ENCODE measurements at places on chromosomes 16 and 17.

DNA sequence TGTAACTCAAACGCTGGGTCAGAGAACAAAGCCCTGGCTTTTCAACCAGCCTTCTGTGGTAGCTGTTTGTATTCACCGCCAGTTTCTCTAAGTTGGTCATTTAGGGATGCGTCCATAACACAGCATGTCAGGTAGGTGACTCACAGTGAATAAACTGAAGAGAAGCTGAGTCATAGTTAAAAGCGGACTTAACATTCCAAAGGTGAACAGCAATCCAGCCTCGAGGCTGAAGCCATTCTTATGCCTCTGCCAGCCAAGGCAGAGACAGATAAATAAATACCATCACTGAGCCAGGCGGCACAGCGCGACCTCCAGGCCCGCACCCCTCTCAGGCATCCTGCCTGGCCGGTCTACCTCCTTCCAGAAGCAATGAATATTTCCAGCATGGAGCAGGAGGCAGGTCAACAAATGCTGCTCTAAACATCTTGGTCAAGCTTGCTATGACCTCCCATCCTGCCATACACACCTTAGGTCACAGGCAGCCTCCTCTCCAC is 12.4 kb upstream of the CACNG4 start:
- peak; percentile 85 for DNase-seq

DNA sequence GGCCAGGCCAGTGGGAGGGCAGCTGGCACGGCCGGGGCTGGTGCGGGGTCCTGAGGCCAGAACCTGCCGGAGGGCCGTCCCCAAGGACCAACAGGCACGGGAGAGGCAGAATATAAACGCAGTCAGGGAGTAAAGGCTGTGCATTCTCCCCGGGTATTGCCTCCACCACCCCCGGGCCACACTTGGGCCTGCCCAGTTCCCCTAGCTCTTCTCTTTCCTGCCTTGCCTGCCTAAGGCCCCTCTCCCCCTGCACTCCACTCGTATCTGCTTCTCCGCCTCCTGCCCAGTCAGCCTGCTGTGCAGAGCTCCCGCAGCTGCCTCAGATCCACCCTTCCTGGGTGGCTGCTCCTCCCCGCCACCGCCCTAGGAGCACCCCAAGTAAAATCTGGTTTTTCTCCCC is 5.0 kb upstream of the RPH3AL start:
- no peak for DNase-seq

GRCh38 chr17:7233701-7234082 is 625 bp downstream of the DVL2 start:
- DNase-seq: no peak

GRCh38 chr17:67696347-67696746 is 21.4 kb upstream of the NOL11 start:
- DNase-seq: peak; percentile 2

GRCh38 chr17:37368577-37368976 is 7.2 kb upstream of the C17orf78 start:
- DNase-seq: peak; percentile 16

DNA sequence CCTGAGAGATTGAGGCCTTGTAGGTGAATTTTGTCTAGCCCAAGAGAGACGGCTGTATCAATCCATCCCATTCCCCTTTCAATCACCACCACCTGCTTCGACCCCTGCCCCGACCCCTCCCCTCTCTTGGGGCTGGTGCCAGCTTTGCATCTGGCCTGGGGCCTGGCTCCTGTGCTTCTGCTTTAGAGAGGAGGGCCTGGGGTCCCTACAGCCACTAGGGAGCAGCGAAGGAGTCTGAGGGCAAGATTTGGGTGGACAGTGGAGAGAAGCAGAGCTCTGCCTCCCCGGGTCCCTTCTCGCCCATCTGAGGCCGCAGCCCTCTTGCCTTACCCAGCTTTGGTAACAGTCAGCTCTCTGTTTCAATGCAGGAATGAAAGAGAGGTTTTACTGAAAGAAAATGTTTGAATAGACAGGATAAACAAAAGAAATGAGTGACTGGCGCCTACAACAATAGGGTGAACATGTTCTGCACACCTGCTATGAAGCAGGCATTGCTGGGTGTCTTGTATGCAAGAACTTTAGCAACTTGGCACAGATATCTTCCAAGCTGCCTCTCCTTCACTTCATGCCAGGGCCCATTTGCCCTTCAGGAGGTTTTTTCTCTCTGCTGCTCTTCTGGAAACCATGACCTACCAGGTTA is 57.4 kb downstream of the SLC47A1 start:
- DNase-seq: no peak

GRCh38 chr16:61590577-61590976 is 445.7 kb downstream of the CDH8 start:
- no peak for DNase-seq

- peak; percentile 34 for DNase-seq
These were observed 5.2 kb downstream of the CISD3 start for GRCh38 chr17:38735161-38735997.

GRCh38 chr16:15509051-15509592 is 74.7 kb downstream of the BMERB1 start:
- DNase-seq: peak; percentile 49

GRCh38 chr16:88667461-88667860 is 4.6 kb upstream of the MVD start:
- no peak for DNase-seq

- DNase-seq: no peak
These were observed 2.4 kb downstream of the PRPSAP2 start for GRCh38 chr17:18860161-18860972.

GRCh38 chr17:77959126-77959925 is 823 bp downstream of the TNRC6C start:
- no peak for DNase-seq

DNA sequence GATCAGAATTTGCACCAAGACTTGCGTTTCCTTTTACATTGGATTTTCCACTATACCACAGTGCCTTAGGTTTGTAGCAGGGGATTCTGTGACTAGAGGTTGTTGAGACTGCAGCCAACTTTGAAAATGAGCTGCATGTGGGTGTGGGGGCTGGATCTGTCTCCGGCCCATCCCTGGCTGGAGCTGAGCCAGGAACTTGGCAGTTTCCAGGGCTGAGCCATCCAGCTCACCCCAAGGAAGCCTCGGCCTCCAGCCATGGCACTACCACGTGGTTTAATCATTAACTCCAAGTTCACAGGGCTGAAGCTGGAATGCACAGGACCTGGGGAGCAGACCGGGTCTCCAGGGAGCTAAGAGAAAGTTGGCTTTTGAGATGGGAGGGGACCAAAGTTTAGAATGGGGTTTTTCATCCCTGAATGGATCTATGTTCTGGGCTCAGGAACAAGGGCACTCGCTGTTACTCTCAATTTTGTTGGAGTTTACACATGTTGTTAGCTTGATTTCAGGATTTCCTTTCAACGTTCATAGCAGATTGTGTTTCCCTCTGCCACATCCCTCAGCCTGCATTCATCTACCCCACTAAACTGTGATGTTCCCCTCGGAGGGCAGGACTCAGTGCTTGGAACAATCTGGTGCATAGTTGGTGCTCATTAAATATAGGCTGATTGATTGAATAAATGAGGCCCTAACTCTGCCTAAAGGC is 42.3 kb upstream of the HNF1B start:
- peak; percentile 50 for DNase-seq

DNA sequence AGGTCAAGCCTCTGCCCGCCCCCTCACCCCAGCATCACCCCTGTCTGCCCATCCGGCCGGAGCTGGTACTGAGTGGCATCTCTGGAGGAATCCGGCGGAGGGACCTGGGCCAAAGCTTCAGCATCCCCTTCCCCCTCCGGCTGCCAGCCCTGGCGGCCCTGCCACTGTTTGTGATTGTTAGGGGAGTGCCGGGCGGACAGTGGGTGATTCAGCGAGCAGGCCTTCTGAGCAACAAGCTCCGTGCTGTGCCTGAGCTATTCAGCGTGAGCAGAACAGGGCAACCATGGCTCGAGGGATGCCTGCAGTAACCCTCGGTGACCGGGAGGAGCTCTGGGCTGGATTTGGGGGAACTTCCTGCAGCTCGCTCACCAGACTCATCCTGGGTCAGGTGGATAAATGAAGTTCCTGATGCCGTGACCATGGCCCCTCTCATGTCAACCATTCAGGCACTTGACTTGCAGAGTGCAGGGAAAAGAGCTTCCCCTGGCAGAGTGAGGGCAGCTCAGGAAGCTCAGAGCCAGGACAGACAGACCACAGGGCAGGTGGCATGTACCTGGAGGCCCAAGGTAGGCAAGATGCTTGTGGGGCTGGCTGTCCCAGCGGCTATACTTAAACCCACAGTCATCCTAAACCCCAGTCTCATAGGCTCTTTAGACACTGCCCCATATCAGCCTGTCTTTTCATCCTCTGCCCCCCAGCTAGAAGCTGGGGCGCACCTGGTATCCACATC is 24.3 kb upstream of the MLKL start:
- DNase-seq: no peak

- no peak for DNase-seq
These were observed 20.1 kb downstream of the PIEZO1 start for GRCh38 chr16:88764913-88765349.

DNA sequence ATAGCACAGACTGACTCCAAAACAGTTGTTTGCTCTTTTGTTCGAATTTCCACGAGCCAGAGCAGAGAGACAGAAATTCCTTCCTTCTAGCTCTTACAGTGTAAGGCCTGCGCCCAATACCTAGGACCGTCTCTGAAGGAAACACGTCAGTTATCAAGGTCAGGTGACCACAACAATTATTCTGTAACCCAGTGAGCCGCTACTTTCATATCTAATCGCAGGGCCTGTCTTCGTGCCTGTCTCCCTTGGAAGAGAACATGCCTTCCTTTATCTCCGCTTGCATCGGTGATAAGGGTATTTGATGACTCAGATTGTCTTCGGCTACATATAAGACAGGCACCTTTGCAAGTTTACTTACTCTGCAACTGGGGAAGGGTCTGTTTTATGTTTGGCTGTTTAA is 288.0 kb downstream of the MAF start:
- no peak for DNase-seq

GRCh38 chr16:72099377-72099818 is 5.8 kb downstream of the DHX38 start:
- DNase-seq: peak; percentile 35

- DNase-seq: peak; percentile 69
These were observed 85.1 kb upstream of the TBX2 start for GRCh38 chr17:61314368-61315078.

- no peak for DNase-seq
These were observed 39.0 kb downstream of the SOST start for GRCh38 chr17:43719578-43719977.

DNA sequence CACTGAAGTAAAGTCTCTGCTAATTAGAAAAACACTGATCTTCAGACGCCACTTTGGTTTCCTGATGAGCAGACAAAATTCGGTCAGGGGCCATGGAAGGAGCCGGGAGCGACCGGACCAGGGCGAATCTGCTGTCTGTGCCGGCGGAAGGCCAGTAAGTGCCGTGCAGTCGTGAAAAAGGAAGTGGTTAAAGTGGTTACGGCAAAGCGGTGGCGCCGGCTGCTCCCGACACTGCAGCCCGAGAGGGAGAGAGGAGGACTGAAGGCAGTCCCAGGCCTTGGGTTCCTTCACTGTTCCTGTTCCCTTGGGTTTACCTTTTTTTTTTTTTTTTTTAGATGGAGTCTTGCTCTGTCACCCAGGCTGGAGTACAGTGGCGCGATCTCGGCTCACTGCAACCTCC is 17.3 kb upstream of the HEXD start:
- DNase-seq: peak; percentile 26

DNA sequence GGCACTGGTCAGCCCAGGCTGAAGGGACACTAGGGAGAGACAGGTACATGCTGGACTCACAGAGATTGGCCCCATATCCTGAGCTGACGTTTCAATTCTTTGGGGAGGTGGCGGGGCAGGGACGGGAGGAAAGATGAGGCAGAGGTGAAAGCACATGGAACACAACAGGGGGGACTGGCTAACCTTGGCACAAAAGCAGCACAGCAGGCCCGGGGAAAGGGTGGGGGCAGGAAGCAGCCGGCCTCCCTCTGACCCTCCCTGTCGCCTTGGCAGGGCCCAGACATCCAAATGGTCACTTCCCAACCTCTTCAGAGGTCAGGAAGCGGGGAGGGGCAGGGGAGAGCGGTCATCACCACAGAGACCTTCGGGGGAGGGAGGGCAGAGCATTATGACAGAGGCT is 6.6 kb downstream of the VAT1 start:
- DNase-seq: no peak

GRCh38 chr16:88536971-88537751 is 33.0 kb upstream of the ZC3H18 start:
- no peak for DNase-seq

GRCh38 chr16:12576878-12577277 is 226.8 kb downstream of the CPPED1 start:
- DNase-seq: no peak

DNA sequence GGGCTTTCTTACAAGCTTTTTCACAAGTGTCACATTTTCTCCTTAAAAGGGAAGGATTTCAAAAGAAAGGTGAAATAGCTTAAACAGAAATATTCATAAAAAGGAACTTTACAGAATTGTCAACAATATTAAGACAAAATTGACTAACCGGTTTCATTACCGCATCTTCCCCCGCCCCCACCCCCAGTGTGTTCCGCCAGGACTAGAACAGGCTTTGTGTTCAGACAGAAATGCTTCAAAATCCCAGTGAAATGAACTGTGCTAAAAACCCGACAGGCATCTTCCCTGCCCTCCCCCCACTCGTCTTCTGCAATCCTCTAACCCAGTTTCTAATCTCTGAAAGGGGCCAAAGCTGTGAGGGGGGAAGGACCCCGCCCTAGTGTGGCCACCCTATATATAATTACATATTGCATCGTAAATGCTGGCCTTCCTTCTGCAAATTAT is 990 bp upstream of the ROGDI start:
- peak; percentile 31 for DNase-seq

- peak; percentile 92 for DNase-seq
These were observed 46.3 kb downstream of the VMP1 start for GRCh38 chr17:59753522-59754467.

GRCh38 chr17:78197147-78197832 is 10.1 kb downstream of the AFMID start:
- DNase-seq: no peak

GRCh38 chr16:86222547-86222946 is 287.8 kb upstream of the FOXF1 start:
- peak; percentile 75 for DNase-seq

DNA sequence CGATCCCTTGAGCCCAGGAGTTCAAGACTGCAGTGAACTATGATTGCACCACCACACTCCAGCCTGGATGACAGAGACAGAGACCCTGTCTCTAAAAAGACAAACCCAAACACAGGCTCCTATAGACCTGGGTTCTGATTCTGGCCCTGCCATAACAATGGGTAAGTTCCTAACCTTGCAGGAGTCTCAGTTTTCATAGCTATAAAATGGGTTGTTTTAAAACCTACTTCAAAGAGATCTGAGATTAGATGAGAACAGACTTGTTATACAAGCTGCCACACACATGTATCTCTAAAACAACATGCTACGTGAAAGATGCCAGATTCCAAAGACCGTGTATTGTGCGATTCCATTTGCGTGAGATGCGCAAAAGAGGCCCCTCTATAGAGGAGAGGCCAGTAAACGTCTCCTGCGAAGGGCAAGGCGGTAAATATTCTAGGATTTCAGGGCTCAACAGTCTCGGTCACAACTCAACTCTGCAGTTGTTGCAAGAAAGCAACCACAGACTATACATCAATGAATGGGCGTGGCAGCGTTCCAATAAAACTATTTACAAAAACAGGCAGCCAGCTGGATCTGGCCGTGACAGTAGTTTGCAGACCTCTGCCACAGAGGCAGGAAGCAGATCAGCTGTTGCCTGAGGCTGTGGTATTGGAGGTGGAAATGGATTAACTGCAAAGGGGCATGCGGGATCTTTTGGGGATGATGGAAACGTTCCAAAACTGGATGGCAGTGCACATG is 5.9 kb downstream of the CORO7 start:
- DNase-seq: peak; percentile 91

GRCh38 chr16:84593825-84594724 is 23.8 kb downstream of the COTL1 start:
- DNase-seq: no peak

- peak; percentile 55 for DNase-seq
These were observed 45.9 kb upstream of the HS3ST3A1 start for GRCh38 chr17:13647543-13648021.

GRCh38 chr17:44155488-44155887 is 13.8 kb downstream of the HROB start:
- no peak for DNase-seq
